ENCODE measurements at places on chromosomes 4 and X. TPM values are rescaled to one million over a fixed set of nuclear protein-coding genes. Genes with fewer than 3 reads are reported as not detected.

Gene TEX11
- under 0.01 TPM for total RNA-seq

Gene TRPC3
- total RNA-seq, result 1.0 TPM

Gene OPRPN
- total RNA-seq, result not detected

Gene SPARCL1
- total RNA-seq, result 2.3 TPM

Gene TREX2
- total RNA-seq, result 1.8 TPM

Gene MAGIX
- total RNA-seq, result 1.7 TPM

- H3K36me3 ChIP-seq, result no peaks in the 10 kb centered on the region
- DNase-seq, result no peak
- no peak overlapping the region for H3K27ac ChIP-seq
- no peaks in the 10 kb centered on the region for H3K27me3 ChIP-seq
- H3K4me3 ChIP-seq, result no peak overlapping the region
- H3K4me1 ChIP-seq, result no peaks in the 10 kb centered on the region
These were observed 97.3 kb downstream of the MTNR1A start for GRCh38 chr4:186458050-186458449.

GRCh38 chr4:97548943-97549583, 594.2 kb downstream of the STPG2 start:
- no peak overlapping the region for H3K4me3 ChIP-seq
- no peaks in the 10 kb centered on the region for H3K4me1 ChIP-seq

DNA sequence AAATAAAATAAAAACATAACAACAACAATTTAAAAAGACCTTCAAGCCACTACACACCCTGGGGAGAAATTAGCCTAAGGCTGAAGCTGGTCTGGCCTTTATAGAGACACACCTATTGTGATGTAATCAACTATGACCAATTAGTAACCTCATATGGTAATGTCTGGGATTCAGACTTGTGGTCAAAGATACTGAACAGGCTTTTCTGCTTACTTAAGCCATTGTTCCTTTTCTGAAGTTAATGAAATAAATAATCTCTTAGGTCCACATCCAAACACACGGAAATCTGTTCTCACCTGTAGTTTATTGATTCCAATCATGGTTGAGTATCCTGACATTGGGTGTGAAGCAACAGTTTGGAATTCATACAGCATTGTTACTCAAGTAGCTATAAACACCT, 152.5 kb downstream of the PLS3 start:
- no peaks in the 10 kb centered on the region for H3K36me3 ChIP-seq
- no peaks in the 10 kb centered on the region for H3K4me1 ChIP-seq
- H3K4me3 ChIP-seq, result no peak overlapping the region
- no peaks in the 10 kb centered on the region for H3K27me3 ChIP-seq
- DNase-seq, result no peak

DNA sequence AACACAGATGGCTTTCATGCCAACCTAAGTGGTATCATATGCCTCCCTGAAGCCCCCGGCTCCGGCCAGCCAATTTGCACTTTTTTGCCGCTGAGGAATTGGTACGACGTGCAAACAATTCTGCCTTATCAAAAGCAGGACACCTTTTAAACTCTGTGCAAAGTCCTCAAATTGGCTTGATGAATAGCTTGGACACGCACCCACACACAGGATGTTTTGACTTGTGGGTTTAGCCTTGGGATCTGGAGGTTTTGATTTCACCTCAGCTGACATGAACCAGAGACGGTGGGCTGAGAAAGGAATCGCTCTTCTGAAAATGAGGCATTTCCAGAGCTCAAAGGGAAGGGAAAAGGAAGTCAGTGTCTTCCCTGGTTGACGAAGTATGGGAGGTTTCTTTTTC, 110.8 kb upstream of the SHOX start:
- H3K27ac ChIP-seq, result no peak overlapping the region
- no peaks in the 10 kb centered on the region for H3K27me3 ChIP-seq
- no peaks in the 10 kb centered on the region for H3K36me3 ChIP-seq
- DNase-seq, result no peak
- no peaks in the 10 kb centered on the region for H3K4me1 ChIP-seq
- H3K4me3 ChIP-seq, result no peak overlapping the region

GRCh38 chrX:147899379-147900114, 12.2 kb upstream of the FMR1 start:
- H3K27ac ChIP-seq, result no peak overlapping the region
- DNase-seq, result no peak
- no peak overlapping the region for H3K4me3 ChIP-seq
- H3K4me1 ChIP-seq, result no peaks in the 10 kb centered on the region

DNA sequence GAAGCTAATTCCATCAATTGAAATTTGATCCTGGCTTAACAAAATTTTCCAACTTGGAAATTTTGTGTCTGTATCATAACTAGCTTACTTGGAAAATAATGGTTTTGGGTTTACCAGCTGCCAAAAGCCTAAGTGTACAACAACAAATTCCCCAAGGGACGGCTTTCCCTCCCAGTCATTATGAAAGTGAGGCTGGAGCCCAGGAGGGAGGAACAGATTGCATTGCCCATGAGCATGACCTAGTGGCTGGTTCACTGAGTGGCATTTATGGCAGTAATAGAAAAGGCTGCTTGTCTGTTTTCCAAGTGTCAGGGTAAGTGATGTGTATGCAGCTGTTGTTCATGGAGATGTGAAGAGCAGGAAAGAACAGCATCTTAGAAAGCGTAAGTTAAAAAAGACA, 70.8 kb upstream of the HHIP start:
- H3K36me3 ChIP-seq, result no peaks in the 10 kb centered on the region
- no peaks in the 10 kb centered on the region for H3K27me3 ChIP-seq
- no peak overlapping the region for H3K4me3 ChIP-seq
- H3K27ac ChIP-seq, result no peak overlapping the region
- no peak for DNase-seq
- H3K4me1 ChIP-seq, result no peaks in the 10 kb centered on the region

- no peak overlapping the region for H3K27ac ChIP-seq
- H3K4me1 ChIP-seq, result no peaks in the 10 kb centered on the region
- no peak overlapping the region for H3K4me3 ChIP-seq
- no peak for DNase-seq
- no peaks in the 10 kb centered on the region for H3K36me3 ChIP-seq
- no peaks in the 10 kb centered on the region for H3K27me3 ChIP-seq
These were observed 34.6 kb downstream of the F8 start for GRCh38 chrX:154987940-154988339.

DNA sequence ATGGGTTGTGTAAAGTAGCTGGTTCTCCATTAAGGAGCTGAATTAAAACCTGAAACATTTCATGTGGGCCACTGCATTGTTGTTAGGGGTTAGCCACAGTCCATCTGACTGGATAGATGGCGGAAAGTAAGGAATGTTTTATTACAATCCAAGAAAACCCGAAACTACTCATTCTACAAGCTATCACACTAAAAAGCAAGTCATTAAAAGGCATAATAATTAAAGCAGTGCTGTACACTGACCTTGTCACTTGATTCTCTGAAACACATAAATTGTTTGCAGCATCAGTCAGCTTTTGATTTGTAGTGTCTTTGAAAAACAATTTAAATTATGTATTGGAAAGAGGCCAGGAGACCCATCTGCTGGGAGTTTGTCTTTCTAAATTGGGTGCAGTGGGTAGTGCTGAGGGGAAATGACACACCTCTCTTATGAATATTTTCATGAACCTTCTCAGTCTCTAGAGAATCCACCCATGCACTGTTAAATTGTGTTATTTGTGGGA, 75.7 kb upstream of the ANK2 start:
- H3K36me3 ChIP-seq, result no peaks in the 10 kb centered on the region
- no peak for DNase-seq

- H3K4me3 ChIP-seq, result no peak overlapping the region
- no peaks in the 10 kb centered on the region for H3K27me3 ChIP-seq
- H3K4me1 ChIP-seq, result no peaks in the 10 kb centered on the region
- H3K36me3 ChIP-seq, result no peaks in the 10 kb centered on the region
- no peak overlapping the region for H3K27ac ChIP-seq
- peak; percentile 2 for DNase-seq
These were observed 58.5 kb downstream of the NCAPG start for GRCh38 chr4:17869327-17869726.

DNA sequence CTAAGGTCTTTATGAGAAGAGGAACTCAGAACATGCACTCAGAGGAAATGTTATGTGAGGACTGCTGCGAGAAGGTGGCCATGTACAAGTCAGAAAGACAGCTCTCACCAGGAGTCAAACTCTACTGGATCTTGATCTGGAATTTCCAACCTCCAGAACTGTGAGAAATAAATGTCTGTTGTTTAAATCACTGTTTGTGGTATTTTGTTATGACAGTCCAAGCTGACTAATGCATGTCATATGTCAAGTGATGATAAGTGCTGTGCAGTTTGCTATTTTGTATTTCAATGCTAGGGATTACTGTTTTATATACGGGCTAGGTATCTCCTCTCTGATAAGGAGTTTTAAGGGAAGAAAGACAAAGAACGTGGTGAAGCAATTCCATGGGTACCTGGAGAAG, 162.3 kb downstream of the CPEB2 start:
- no peaks in the 10 kb centered on the region for H3K36me3 ChIP-seq
- peaks cover under 1% of the 10 kb centered on the region for H3K27me3 ChIP-seq
- no peak overlapping the region for H3K4me3 ChIP-seq
- DNase-seq, result no peak
- no peaks in the 10 kb centered on the region for H3K4me1 ChIP-seq
- no peak overlapping the region for H3K27ac ChIP-seq

DNA sequence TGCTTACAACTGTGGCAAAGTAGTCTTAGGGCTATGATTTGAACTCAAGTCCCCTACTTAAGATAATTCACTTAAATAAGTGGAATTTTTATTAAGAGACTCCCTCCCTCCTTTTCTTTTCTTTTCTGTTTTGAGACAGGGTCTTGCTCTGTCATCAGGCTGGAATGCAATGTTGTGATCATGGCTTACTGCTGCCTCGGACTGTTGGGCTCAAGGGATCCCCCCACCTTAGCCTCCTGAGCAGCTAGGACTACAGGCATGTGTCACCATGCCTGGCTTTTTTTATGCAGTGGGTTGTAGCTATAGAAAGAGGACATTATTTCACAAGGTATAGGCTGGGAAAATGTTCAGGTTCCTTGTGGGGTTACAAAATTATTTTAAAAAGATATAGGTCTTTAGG, 19.2 kb downstream of the DIAPH2 start:
- H3K27me3 ChIP-seq, result no peaks in the 10 kb centered on the region
- H3K36me3 ChIP-seq, result no peaks in the 10 kb centered on the region
- H3K4me1 ChIP-seq, result no peaks in the 10 kb centered on the region
- H3K27ac ChIP-seq, result no peak overlapping the region
- no peak overlapping the region for H3K4me3 ChIP-seq

GRCh38 chrX:31392513-31392912, 320.7 kb upstream of the FTHL17 start:
- no peak overlapping the region for H3K4me3 ChIP-seq
- no peak overlapping the region for H3K27ac ChIP-seq

DNA sequence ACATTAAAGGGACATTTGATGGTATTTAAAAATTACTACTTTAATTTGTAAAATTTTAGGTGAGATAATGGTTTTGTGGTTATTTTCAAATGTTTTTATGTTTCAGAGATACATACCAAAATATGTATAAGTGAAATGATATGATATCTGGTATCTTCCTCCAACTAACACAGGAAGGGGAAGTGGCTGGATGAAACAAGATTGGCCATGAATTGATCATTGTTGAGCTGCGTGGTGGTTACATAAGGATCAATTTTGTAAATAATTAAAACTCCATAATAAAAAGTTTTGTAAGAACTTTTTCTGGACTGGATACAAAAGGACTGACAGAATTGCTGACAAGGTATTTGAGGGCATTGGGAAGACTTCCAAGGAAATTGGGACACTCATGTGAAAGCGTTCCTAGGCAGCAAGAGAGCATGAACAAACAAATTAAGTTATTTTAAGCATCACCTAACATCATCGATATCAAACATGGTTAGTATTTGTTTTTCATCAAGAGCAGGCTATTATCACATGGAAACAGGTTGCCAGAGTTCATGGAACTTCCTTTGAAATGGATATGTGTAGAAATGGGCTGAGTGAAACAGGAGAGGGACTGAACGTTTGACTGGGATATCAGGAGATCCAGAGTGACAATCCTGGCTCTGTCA, 4.4 kb upstream of the PGM2 start:
- peak; percentile 9 for DNase-seq
- no peak overlapping the region for H3K27ac ChIP-seq
- no peaks in the 10 kb centered on the region for H3K27me3 ChIP-seq
- H3K36me3 ChIP-seq, result no peaks in the 10 kb centered on the region
- no peak overlapping the region for H3K4me3 ChIP-seq

- H3K4me3 ChIP-seq, result no peak overlapping the region
- DNase-seq, result no peak
- no peak overlapping the region for H3K27ac ChIP-seq
- H3K4me1 ChIP-seq, result no peaks in the 10 kb centered on the region
- H3K27me3 ChIP-seq, result no peaks in the 10 kb centered on the region
- no peaks in the 10 kb centered on the region for H3K36me3 ChIP-seq
These were observed 161.9 kb downstream of the TLL1 start for GRCh38 chr4:166034965-166035364.

DNA sequence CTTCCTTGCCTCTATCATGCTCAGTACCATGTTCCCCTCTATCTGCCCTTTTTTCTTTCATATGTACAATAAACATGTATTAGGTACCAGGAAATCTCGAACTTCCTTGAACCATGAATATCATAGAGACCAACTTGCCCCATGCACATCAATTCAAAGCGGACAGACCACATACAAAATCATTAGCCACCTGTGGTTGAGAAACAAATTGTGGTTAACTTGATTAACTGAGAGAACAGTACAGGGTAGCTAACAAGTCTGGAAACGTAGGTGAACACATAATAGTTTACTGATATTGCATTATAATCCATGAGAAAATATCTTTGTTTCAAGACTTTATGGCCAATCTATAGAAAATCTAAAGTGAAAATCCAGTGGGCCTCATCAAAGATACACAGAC, 8.2 kb downstream of the CASP3 start:
- H3K4me3 ChIP-seq, result no peak overlapping the region
- peaks cover 10% of the 10 kb centered on the region for H3K36me3 ChIP-seq

GRCh38 chrX:104325213-104325585, 70.5 kb upstream of the ESX1 start:
- DNase-seq, result no peak
- no peaks in the 10 kb centered on the region for H3K27me3 ChIP-seq
- no peaks in the 10 kb centered on the region for H3K36me3 ChIP-seq
- H3K4me1 ChIP-seq, result no peaks in the 10 kb centered on the region
- H3K4me3 ChIP-seq, result no peak overlapping the region

- DNase-seq, result no peak
- no peak overlapping the region for H3K27ac ChIP-seq
- no peaks in the 10 kb centered on the region for H3K36me3 ChIP-seq
- no peaks in the 10 kb centered on the region for H3K27me3 ChIP-seq
- no peaks in the 10 kb centered on the region for H3K4me1 ChIP-seq
- no peak overlapping the region for H3K4me3 ChIP-seq
These were observed 37.4 kb downstream of the PRDX4 start for GRCh38 chrX:23704673-23705206.

All from fibroblast of lung (primary cell).